A549 treated with Mapracorat at 1 μM for 4 hours (cell line): ENCODE measurements at places on chromosomes 16 and 17. TPM values are rescaled to one million over a fixed set of nuclear protein-coding genes. Genes with fewer than 3 reads are reported as not detected.

The SP2 gene
- 16.3 to 20.1 TPM (median 16.7 TPM) in 5 replicates for total RNA-seq

The P2RX5 gene
- 17.8 to 24.2 TPM (median 23.5 TPM) in 5 replicates for total RNA-seq

The IL21R gene
- 0.06 to 0.11 TPM in 2 of 5 replicates, not detected in the others for total RNA-seq

The PRPSAP2 gene
- 40.2 to 43.6 TPM (median 42.3 TPM) in 5 replicates for total RNA-seq

The TBC1D3G gene
- total RNA-seq, result 0.12 TPM in 1 of 5 replicates, not detected in the others

The CPHXL2 gene
- total RNA-seq, result not detected in 5 replicates

The TOM1L1 gene
- total RNA-seq, result 34.4 to 41.2 TPM (median 38.0 TPM) in 5 replicates

The LCAT gene
- total RNA-seq, result 8.6 to 15.1 TPM (median 13.1 TPM) in 5 replicates

The CD300E gene
- not detected in 5 replicates for total RNA-seq

The CES1 gene
- total RNA-seq, result 30.0 to 47.0 TPM (median 37.3 TPM) in 5 replicates

The NOS2 gene
- total RNA-seq, result 0.10 to 0.27 TPM (median 0.19 TPM) in 5 replicates

The PRAC1 gene
- not detected in 5 replicates for total RNA-seq

The CCL13 gene
- not detected in 5 replicates for total RNA-seq

The PYDC1 gene
- total RNA-seq, result not detected in 5 replicates

The CCDC78 gene
- 4.4 to 8.3 TPM (median 6.5 TPM) in 5 replicates for total RNA-seq

The SLC52A1 gene
- 0.42 to 0.97 TPM (median 0.76 TPM) in 5 replicates for total RNA-seq

The CDIP1 gene
- 12.4 to 15.9 TPM (median 13.8 TPM) in 5 replicates for total RNA-seq

The ZNF423 gene
- 0.05 to 0.29 TPM (median 0.08 TPM) in 5 replicates for total RNA-seq

The CFAP97D1 gene
- total RNA-seq, result not detected in 5 replicates

The PPY gene
- total RNA-seq, result not detected in 5 replicates

The TEKT5 gene
- total RNA-seq, result not detected in 5 replicates

The TMIGD1 gene
- total RNA-seq, result not detected in 5 replicates

The ZSCAN10 gene
- 0.20 TPM in 1 of 5 replicates, not detected in the others for total RNA-seq

The SNX20 gene
- total RNA-seq, result not detected in 5 replicates

The PTGES3L gene
- 0.45 to 1.3 TPM (median 1.1 TPM) in 5 replicates for total RNA-seq
